RCC 7860 (cell line): ENCODE measurements at places on chromosomes 4 and X.

- DNase-seq = no peak
These were observed 91.7 kb downstream of the RFC1 start for GRCh38 chr4:39274503-39274902.

DNA sequence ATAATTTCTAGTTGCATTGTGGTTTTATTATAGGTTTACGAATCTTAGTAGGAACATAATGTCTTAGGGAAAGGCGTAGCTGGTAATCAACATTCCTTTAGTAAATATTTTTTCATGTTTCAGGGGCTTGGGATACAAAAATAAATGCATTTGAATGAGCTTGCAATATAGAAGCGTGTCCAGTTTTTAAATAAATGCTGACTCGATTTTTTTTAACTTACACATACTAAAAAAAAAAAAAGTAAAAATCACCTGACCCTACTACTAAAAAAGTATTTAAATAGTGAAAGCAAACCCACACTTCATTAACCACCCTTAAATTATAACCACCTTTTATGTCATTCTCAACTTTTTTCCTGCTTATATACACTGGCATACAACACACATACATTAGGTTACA is 29.6 kb downstream of the SMARCAD1 start:
- DNase-seq = no peak

DNA sequence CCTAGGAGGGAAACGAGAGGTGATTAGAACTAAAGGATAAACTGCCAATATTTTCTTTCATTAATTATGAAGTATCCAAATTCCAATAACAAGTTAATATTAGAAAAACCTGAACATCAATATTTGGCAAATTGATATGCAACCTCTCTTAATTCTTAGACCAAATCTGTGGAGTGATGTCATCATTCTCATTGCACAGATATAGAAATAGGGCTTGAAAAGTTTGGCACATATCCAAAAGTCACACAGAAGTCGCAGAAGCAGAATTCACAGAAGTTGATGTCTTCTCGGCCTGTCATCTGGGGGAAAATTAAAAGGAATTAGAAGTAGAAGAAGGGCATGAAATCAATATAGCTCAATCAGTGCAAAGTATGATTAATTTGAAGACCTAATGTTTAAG is 36.9 kb downstream of the ENPEP start:
- no peak for DNase-seq

DNA sequence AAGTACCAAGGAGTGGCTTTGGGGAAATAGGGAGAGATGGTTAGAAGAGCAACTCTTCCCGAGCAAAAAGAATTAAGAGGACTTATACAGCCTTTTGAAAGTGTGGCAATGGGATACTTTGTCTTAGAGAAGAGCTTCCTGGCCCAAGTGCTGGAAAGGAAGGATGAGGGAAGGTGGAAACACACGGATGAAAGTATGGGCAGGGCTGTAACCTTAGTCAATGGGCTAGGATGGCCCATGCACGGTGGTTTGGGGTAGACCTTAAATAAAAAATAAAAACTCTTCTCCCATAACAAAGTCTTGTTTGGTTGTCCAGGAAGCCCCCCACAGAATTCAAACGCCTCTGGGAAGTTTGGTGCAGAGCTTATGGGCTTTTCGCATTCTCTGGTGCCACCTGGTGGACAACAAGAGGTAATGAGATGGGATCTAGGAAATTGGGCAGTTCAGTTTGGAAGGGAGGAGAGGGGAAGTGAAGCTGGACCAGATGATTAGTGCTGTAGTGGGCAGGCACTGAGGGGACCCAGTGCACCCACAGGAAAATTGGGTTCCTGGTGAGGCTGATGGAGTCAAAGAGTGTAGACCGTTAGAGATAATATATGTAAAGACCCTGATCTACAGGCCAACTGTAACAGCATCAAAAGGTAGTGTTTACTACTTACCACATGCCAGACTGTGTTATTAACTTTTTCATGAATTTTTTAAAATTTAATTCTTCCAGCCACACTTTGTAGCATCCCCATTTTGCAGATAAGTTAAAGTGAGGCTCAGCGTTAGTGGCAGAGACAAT is 13.8 kb upstream of the ENOX2 start:
- DNase-seq = peak; percentile 15

GRCh38 chr4:120829113-120829831 is 93.3 kb downstream of the PRDM5 start:
- no peak for DNase-seq

- peak; percentile 9 for DNase-seq
These were observed 1.4 kb downstream of the AREG start for GRCh38 chr4:74446193-74446868.

- no peak for DNase-seq
These were observed 2221.6 kb upstream of the AGA start for GRCh38 chr4:179663641-179664429.

- DNase-seq = no peak
These were observed 104.8 kb upstream of the MSX1 start for GRCh38 chr4:4754641-4755040.

DNA sequence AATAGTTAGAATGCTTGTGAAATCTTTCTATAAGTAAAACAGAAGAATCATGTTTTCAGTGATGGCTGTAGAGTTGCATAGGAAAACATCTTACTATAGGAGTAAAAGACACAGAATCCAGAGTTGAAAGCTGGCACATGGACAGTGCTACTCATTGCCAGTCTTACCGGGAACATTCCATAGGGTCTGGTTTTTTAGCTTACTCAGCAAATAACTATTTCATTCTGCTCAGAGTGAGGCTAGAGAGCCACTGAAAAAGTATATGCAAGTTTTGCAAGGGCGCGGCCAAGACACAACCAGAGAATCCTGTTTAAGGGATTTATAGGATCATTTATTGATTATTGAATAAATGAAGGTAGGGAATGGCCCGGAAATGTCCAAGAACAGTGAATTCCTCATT is 60.3 kb downstream of the MTHFD2L start:
- peak; percentile 59 for DNase-seq

GRCh38 chr4:137651128-137651527 is 118.8 kb upstream of the PCDH18 start:
- DNase-seq = peak; percentile 66

GRCh38 chr4:67884701-67885100 is 899 bp upstream of the TMPRSS11D start:
- no peak for DNase-seq

- DNase-seq = peak; percentile 26
These were observed 106.8 kb downstream of the ARSJ start for GRCh38 chr4:113872426-113873260.

DNA sequence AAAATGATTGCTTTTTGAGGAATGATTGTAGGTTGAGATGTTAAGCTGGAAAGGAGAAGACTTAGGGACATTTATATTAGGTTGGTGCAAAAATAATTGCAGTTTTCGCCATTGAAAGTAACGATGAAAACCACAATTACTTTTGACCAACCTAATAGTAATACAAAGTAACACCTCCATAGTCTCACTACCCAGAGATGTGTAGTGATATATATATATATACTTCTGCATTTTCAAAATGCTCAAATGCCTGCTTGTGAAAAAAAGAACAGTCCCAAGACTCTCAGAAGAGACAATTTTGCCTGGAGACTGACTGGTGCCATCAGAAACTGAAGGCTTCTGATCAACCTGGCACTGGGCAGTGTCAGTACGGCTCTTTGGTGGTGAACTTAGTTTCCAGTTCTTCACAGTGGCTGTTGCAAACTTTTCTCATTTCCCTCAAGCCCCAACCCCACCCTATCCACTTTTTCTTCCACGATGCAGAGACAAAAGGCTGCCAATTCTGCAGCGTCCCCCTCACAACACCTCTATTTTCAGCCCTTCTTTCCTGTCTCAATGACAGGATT is 35.1 kb upstream of the TAPT1 start:
- DNase-seq = no peak

GRCh38 chr4:81460191-81460701 is 11.5 kb downstream of the RASGEF1B start:
- no peak for DNase-seq

DNA sequence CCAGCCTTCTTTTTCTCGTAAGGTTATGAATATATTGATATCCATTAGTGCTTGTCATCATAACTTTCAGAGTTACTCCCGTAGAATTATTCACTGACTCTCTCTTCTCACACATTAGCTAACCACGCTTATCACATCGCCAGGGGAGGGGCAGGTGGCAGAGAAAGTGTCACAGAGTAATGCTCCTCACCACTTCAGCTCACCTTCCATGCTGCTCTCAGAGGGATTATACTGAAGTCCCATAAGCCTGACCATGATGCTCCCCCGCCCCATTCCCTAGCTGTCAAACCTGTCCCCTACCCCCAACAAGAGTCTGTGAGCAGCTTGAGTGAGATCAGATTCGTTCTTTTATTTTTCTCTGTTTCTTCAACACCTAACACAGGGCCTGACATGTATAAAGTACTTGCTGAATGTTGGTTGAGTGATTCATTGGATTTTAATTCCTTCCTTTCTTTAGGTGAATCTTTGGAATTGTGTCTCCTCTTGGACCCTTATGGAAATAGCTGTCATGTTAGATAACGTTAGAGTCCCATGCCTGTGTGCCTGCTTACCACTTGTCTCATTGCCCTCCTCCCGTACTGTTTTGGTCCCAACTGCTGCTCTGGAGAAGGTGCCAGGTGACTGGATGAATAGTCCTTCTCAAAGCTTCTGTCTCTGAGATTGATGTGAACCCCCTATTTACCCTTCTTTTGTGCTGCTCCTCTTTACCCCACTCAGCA is 55.1 kb downstream of the RS1 start:
- no peak for DNase-seq

DNA sequence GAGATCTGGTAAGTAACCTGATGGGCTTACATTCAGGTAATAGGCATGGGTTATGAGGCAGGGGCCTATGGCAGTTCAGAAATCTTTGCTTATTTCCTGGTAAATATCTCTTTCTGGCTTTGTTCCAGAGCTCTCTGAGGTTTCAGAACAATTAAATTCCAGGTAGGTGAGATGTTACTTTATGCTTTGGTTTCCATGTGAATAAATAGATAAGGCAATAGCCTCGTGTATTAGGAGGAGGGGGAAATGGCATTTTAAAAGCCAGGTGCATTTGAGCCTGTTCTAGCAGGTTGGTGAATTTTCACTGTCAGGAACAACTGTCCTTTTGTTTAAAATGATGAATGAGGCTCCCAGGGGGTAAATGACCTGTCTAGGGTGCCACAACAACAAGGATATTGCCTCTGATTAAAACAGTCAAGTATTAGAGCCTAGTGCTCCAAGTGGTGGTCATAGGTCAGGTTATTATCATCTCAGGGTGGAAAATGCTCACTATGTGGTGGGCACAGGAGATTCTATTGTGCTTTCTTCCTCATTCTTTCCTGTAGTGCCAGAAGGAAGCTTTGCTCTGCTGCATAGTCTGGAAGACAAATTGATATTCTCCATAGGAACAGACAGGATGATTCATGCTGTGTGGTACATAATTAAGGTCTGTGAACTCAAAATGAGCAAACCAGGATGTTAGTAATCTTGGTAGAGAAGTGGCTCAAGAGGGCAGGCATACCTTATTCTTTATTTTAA is 296.2 kb downstream of the INPP4B start:
- peak; percentile 93 for DNase-seq

DNA sequence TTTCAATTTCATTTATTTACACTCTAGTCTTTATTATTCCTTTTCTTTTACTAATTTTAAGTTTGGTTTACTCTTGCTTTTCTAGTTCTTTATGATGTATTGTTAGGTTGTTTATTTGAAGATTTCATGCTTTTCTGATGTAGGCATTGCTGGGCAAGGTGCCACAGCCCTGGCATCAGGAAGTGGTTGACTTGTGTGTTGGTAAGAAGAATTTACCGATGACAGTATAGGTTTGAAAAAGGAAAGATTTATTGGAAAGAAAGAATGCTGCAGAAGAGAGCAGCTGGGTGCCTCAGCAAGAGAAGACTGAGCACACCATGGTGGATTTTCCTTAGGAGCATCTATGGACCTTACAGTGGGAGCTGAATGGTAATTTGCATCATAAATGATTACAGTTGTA is 153.2 kb downstream of the KLF8 start:
- no peak for DNase-seq

GRCh38 chr4:175791221-175791620 is 20.8 kb downstream of the GPM6A start:
- no peak for DNase-seq

DNA sequence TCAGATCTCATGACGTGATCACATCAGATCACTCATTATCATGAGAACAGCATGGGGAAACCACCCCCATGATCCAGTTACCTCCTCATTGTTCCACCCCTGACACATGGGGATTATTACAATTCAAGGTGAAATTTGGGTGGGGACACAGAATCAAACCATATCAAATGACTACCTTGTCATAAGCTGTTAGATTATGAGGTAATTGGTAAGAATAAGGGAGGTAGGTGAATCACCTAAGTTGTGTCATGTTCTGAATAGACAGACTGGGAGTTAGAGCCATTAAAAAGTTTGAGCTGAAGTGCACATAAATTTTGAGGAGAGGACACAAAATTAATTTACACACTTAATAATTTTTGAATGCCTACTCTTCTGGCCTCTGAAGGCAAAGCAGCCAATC is 24.7 kb downstream of the SLC9B1 start:
- no peak for DNase-seq

DNA sequence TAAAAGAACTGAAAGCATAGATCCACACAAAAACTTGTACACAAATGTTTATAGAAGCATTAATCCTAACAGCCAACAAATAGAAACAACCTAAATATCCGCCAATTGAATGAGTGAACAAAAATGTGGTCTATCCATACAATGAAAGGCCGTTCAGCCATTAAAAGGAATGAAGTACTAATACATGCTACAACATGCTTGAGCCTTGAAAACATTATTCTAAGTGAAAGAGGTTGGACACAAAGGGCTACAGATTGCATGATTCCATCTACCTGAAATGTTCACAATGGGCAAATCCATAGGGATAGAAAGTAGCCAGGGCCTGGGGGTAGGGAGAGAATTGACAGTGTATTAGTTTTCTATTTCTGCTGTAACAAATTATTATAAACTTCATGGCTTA is 169.2 kb downstream of the SPCS3 start:
- no peak for DNase-seq

- no peak for DNase-seq
These were observed 64.0 kb upstream of the DDIT4L start for GRCh38 chr4:100254237-100254636.

- peak; percentile 77 for DNase-seq
These were observed 292.8 kb upstream of the ARSJ start for GRCh38 chr4:114272226-114272625.

DNA sequence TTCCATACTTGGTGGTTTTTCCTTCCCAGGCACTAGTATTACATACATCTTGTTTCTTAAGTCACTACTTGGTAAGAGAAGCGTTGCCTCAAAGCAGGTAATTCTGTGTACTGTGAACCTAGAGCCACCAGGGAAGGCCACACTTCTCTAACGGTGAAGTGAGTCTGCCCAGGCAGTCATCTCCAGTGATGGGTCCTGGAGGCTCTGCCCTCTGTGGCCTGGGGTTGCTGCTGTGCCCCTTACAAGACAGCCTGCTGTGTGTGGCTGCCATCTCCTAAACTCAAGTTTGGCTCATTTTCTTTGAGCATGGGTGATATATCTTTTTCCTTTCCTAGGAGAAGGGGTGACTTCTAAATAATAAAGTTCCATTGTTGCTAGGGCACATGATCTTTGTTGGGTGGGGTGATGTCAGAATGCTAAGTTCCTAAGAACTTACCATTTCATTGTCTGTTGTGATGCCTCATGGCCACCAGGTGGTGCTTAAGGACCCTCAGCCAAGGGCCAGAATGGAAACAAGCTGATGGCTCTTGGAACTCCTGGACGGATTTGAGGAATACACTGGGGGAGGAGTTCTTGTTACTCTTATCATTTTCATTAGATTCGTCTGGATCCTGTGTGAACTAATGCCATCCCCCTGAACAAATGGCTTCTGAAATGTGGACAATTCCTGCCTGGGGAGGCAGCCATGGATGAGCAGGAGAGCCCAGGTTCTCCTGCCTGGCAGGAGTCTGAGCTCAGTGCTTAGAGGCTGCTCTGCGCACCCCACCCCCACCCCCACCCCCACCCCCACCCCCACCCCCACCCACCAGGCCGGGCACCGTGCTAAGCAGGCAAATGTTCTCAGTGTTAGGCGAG is 41.1 kb upstream of the WDR1 start:
- peak; percentile 44 for DNase-seq
